ENCODE measurements at places on chromosomes 4 and X.

GRCh38 chrX:13646154-13646549, 6.8 kb upstream of the TCEANC start:
- no peaks in the 10 kb centered on the region for H3K36me3 ChIP-seq
- peak; percentile 73 for DNase-seq
- H3K4me1 ChIP-seq, result peaks cover 12% of the 10 kb centered on the region
- H3K27ac ChIP-seq, result peak overlapping the region; percentile 18

GRCh38 chr4:73847526-73848182, 5.4 kb upstream of the PF4V1 start:
- H3K4me1 ChIP-seq, result no peaks in the 10 kb centered on the region
- no peak overlapping the region for H3K4me3 ChIP-seq
- H3K36me3 ChIP-seq, result no peaks in the 10 kb centered on the region
- H3K27me3 ChIP-seq, result peaks cover 6% of the 10 kb centered on the region
- H3K27ac ChIP-seq, result no peak overlapping the region

DNA sequence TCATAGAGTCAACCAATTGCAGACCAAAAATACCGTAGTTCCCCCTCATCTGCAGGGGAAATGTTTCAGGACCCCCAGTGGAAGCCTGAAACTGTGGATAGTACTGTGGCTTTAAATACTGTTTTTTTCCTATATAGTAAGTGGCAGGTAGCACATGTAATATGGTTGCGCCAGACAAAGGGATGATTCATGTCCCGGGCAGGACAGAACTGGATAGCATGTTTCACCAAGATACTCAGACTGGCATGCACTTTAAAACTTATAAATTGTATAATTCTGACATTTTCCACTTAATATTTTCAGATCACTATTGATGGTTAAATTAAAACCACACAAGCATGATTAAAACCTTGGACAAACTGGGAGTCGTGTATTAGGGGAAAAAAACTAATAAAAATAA, 276.3 kb upstream of the AGA start:
- DNase-seq, result no peak
- no peaks in the 10 kb centered on the region for H3K27me3 ChIP-seq
- no peak overlapping the region for H3K4me3 ChIP-seq

DNA sequence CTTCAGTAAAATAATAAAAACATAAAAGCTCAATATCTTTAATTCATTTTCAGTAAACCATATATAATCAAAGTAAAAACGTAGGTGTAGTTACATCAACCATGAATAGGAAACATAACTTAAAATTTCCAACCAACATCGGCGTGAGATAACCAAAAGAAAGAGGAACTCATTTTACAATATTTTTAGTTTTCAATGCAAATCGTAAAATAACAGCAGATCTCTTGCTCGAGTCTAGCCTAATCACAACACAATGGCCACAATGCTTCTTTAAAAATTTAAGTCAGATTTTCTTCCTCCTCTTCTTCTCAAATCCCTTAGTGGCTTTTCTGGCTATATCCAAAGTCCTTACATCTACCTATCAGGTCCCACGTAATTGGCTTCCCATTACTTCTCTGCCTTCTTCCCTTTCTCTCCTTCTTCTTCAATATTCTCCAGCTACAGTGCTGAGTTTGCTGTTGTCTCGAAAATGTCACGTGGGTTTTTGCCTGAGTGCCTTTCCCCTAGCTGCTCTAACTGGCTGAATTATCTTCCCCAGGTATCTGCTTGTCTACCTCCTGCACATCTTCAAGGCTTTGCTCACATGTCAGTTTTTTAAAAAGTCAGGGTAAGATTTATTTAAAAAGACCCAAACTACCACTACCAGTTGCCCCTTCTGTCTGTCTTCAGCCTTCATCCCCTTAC, 90.9 kb upstream of the BANK1 start:
- no peak overlapping the region for H3K27ac ChIP-seq
- DNase-seq, result no peak
- H3K36me3 ChIP-seq, result no peaks in the 10 kb centered on the region
- peaks cover 7% of the 10 kb centered on the region for H3K27me3 ChIP-seq
- no peak overlapping the region for H3K4me3 ChIP-seq

DNA sequence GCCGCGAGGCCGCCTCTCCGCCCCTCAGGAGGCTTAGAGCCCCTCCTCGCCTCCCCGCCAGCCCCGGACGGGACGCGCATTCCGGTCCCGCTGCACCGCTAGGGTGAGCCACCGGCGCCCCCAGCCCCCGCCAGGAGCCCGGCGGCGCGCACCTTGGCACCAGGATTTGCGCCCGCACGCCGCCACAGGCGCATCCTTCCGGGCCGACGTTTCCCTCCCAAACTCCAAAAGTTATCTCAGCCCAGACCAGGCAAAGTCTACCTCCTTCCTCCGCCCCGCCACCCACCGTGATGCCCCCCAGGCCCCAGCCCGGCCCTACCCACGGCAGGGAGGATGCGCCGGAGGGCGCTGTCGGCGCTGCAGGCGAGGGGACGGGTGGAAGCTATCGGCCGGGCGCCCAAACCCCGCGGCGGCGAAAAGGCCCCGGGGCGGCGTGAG, 538 bp downstream of the SCML2 start:
- H3K27ac ChIP-seq, result no peak overlapping the region
- peaks cover 15% of the 10 kb centered on the region for H3K27me3 ChIP-seq
- no peaks in the 10 kb centered on the region for H3K36me3 ChIP-seq

DNA sequence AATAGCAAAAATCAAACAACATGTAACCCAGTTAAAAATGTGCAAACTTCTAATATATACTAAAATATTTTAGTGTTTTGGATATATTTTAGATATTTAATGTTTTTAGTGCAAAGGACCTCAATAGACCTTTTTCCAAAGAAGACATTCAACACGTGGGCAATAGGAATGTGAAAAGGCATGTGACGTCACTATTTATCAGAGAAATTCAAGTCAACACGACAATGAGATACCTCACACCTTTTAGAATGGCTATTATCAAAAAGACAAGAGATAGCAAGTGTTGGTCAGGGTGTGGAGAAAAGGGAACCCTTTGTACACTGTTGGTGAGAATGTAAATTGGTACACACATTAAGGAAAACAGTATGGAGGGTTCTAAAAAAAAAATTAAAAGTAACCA, 115.6 kb upstream of the FAM47B start:
- no peak for DNase-seq
- no peak overlapping the region for H3K27ac ChIP-seq
- H3K36me3 ChIP-seq, result no peaks in the 10 kb centered on the region

DNA sequence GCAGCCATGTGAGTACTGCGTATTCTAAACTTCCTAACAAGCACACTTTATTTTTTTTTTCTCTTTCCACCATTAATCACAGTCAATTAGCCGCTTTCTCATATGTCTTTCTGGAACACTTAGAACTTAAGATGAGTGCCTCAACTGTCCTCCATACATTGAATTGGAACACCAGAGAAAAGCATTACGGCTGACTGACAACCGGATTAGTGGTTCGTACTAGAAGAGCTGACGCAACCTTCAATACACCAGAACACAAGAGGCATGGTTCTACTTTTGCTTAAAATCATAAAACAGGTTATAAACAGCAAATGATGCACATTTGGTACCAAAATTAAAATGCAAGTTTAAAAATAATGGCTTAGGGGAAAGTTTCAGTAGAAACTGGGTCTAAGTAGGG, 3.3 kb downstream of the TMEM47 start:
- peaks cover 17% of the 10 kb centered on the region for H3K27me3 ChIP-seq
- no peak overlapping the region for H3K27ac ChIP-seq
- DNase-seq, result no peak

DNA sequence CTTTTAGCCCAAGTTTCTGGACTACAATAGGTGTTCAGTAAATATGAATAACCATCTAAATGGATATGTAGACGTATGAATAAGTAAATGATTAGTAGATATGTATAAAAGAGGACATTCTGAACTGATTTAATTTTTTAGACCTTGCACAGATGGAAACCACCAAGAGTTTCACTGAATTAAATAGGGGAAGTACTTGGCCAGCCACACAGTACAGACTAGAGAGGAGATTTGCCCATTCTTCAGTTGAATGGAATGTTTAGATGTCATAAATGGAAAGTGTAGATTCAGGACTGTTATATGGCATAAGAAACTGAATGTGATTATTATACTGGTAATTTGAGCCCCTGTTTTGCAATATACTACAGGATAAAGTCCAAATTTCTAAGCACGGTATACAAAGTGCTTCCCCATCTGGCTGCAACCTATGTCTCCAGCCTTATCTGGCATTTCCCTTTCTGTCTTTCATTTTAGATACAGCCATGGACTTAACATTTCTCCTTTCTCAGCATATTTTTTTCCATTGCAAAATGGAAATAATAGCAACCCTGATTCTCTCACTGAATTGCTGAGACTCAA, 137.8 kb upstream of the HS3ST1 start:
- no peak overlapping the region for H3K4me3 ChIP-seq
- H3K27me3 ChIP-seq, result peaks cover 3% of the 10 kb centered on the region
- H3K27ac ChIP-seq, result no peak overlapping the region

DNA sequence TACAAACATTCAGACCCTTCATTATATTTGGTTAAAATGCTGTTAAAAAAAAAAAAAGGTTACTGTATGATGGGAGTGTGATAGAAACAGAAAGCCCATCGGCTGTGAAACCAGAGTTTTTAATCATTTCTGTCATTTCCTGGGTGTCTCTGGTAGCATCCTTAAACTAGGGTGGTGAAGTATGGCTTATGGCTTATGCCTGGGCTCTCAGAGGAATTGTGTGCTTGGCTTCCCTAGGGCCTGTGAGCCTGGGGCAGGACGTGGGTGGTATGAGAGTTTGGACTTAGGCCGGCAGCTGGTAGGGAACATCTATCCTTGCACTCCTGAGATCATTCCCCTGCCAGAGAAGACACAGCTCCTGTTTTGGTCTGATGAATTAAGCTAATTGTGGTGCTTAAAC, 52.2 kb downstream of the DCUN1D4 start:
- peaks cover 14% of the 10 kb centered on the region for H3K4me1 ChIP-seq
- DNase-seq, result no peak
- no peak overlapping the region for H3K27ac ChIP-seq
- H3K27me3 ChIP-seq, result no peaks in the 10 kb centered on the region
- H3K36me3 ChIP-seq, result peaks cover 23% of the 10 kb centered on the region
- no peak overlapping the region for H3K4me3 ChIP-seq
